Islet precursor cell (in vitro differentiated cells): ENCODE measurements at places on chromosomes 13 and 19.

DNA sequence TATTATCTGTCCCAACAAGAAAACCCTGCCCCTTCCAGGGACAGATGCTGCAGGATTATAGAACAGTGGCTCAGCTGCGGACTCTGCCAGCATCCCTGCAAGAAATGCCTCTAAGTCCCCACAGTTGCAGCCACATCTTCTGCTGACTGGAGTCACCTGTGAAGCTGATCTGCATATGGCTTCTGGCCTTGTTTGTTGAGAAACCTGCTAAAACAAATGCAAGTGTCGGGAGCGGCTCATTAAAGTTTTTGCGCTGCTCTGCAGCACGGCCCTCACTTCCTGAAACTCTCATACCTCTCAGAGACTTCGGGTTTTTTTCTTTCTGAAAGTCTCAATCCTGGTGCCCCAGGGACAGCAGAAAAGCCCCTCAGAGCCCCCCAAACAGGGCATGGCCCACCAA is 725.0 kb downstream of the UQCRFS1 start:
- DNase-seq = no peak

GRCh38 chr13:91894316-91894715 is 495.9 kb downstream of the GPC5 start:
- DNase-seq = no peak

- DNase-seq = no peak
Observed at GRCh38 chr13:101624210-101624922, 171.9 kb downstream of the ITGBL1 start.

GRCh38 chr13:108315273-108315672 is 45.8 kb downstream of the TNFSF13B start:
- DNase-seq = no peak

GRCh38 chr13:69567514-69567913 is 540.1 kb upstream of the ATXN8OS start:
- no peak for DNase-seq

DNA sequence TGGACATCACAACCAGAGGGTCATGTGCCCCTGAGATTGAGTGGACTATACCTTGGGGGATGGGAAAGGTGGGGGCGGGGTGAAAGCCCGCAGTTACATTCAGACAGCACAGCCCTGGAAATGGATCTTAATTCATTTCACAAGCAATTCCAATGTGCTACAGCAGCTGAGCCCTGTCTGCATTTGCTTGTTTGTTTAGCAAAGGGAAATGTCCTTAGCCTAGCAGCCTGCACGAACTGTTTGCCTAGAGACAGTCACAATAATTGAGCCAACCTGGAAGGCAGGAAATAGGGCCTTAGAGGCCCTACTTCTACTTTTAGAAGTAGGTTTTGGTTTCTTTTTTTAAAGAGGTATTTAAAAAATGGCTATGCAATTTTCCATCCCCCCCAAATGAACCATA is 177.3 kb upstream of the KL start:
- DNase-seq = no peak

DNA sequence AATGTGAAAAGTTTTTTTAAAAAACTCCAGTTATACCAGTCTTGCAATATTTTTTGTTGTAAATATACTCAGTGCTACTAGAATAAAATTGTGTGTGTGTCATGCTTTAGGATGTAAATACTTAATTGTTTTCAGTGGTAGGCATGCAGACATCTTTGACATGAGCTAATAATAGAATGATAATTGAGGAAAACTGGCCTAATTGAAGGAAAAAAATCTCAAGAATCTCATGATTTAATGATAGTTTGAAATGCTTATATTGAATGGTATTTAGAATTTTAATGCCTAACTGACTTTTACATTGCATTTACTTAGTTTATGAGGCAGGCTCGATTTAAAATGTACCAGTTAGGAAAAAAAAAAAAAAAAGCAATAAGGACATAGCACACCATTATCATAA is 3.2 kb upstream of the MAB21L1 start:
- DNase-seq = no peak

DNA sequence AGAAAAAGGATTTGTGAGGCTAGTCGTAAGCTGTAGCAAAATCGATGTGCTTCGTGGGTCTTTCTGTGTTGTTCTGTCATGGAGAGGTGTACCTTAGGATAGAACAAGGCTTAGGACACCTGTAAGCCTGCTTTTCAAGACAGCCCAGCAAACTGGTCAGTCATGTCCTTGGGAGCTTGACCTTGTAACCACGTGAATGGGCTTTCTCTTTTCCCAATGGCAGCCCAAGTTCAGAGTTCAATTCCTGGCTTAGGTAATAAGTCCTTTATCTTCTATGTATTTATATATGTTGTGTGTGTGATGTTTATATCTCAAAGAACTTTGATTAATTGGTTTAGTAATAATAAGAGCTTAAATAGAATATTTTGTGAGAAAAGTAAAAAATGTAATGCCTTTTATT is 112.9 kb downstream of the TNFRSF19 start:
- DNase-seq = no peak
